ENCODE measurements at places on chromosomes 3 and 15.

- DNase-seq: no peak
These were observed 571.6 kb upstream of the CCDC54 start for GRCh38 chr3:106805625-106806024.

GRCh38 chr15:99409097-99409473 lies 156.7 kb upstream of the MEF2A start:
- DNase-seq: no peak

DNA sequence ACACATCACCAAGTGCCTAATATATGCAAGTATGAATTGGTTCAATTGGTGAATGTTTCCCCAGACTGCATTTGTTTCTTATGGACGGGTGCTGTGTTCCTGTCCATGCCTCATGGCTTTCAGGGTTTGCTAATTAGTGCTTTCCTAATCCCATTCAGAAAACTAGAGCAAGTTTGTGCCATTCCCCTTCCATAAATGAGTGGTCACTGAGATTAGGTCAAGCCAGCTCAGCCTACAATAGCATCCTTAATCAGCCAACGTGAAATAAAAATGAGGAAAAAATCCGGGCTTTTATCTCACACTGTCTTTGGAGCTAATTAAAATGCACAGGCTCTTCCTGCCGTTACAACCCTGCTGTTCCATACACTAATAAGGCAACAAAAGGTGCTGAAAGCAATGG lies 788.8 kb downstream of the ROBO1 start:
- DNase-seq: no peak

GRCh38 chr3:98994128-98994762 lies 92.8 kb upstream of the DCBLD2 start:
- no peak for DNase-seq

DNA sequence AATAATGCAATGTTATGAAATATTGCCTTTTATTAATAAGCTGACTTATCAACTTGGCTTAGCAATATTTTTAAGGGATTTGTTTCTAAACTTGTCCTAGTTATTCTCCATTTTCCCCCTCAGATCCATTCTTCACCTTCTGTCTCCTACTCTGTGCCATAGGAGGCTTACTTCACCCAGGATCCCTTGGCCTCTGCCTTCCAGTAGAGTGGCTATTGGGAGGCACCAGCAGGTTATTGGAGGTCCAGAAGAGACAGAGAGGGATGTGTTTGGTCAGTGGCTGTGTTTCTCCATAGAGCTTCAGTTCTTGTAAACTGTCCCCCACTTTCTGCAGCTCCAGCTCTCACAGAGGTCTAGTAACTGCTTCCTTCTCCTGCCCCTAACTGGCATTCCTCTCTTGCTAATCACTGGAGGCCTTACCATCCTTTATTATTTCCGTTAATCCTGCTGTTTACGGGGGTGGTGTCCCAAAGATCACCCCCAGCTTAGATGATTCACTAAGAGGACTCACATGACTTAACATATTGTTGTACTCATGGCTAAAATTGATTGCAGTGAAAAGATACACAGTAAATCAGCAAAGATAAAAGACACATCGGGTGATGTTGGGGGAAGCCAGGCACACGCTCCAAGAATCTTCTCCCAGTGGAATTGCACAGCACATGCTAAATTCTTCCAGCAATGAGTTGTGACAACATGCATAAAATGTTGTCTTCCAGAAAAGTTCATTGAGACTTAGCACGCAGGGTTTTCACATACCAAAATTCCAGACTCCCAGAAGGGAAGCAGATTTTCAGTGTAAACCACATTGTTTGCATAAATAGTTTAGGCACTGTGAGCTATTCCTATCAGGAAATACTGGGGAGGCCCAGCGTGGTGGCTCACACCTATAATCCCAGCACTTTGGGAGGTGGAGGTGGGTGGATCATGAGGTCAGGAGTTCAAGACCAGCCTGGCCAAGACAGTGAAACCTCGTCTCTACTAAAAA lies 67.5 kb downstream of the RPL22L1 start:
- DNase-seq: no peak

DNA sequence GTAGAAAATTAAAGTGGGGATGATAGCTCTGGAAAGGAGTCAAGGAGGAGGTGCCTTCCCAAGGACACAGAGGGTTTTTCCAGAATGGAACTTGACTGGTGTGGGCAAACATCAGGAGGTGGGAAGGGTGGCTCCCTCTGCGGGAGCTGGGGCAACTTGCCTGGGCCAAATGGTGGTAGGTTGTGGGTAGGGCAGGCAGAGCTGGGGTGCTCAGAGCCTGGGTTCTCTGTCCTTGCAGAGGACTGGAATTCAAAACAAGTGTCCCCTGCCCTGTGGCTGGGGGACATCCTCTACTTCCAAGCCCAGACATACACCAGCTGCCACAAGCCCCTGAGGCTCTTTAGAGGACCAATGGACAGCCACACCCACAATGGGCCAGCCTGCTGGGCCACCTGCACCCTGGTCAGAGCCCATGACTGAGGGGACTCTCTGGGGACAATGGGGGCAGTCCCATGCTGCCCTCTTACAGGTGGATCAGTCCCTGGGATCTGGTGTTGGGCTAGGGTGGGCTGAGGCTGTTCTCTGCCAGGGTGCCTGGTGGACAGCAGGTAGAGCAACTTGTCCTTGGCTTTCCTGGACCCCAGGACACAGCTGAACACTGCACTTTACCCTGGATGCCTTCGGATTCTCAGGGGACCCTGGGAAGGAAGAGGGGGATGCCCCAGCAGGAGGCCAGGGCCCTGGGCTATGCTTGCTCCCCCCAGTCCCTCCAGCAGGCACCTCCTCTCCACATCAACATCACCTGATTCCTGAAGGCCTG lies 38.6 kb upstream of the CSPG4 start:
- DNase-seq: no peak

GRCh38 chr15:36218322-36218721 lies 361.1 kb upstream of the CDIN1 start:
- DNase-seq: no peak

DNA sequence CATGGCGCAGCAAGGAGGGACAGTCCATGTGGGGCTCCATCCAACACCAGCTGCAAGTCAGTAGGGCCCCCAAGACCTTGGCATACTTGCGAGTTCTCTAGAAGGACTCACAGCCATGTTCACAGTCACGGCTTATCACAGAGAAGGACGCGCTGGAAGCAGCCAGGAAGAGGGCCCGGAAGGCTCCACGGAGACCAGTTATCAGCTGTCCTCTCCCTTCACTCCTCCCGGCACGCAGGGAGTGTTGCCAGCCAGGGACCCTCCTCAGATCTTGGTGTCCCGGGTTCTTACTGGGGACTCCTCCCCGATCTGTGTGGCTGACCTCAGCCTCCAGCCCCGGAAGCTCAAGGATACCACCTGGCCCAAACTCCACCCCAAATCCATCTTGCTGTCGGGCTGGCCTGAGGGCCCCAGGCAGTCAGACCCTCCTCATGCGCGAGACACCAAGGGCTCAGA lies 68.0 kb downstream of the SLTM start:
- no peak for DNase-seq

GRCh38 chr3:170079536-170080165 lies 41.9 kb downstream of the GPR160 start:
- no peak for DNase-seq

DNA sequence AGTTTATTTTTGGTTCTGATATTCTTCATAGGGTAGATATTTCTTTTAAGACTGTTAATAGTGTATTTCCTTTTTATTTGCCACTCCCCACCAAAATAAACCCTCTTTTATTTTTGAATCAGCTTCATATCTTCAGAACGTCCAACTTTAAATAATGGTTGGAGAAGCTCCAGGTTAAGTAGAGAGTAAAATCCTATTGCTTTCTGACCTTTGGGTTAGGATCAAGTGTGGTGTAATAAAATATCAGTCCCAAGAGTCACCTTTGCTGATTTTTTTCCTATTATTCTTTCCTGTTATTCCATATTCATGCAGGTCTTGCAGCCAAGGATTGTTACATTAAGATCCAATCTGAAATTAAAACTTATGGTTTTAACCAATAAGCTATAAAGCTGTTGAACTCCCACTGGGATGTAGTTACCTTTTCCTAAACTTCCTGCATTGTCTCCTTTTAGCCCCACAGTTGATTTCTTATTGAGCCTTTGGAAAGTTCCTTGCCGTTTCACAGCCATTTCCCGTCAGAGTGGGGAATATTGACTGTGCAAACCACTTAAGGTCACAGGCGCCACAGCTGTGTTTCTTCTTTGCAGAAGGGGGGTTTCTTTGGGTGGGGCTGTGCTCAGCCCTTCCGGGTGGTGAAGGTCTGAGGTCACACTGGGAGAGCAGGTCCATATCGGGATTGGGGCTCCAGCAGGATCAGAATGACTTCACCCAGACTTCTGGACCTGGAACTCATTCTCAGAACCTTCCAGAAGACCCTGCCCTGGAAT lies 287.3 kb upstream of the CTDSPL start:
- no peak for DNase-seq

- peak; percentile 36 for DNase-seq
These were observed 61.1 kb upstream of the GPD1L start for GRCh38 chr3:32045091-32045915.

GRCh38 chr15:85284497-85284896 lies 95.9 kb upstream of the AKAP13 start:
- no peak for DNase-seq

DNA sequence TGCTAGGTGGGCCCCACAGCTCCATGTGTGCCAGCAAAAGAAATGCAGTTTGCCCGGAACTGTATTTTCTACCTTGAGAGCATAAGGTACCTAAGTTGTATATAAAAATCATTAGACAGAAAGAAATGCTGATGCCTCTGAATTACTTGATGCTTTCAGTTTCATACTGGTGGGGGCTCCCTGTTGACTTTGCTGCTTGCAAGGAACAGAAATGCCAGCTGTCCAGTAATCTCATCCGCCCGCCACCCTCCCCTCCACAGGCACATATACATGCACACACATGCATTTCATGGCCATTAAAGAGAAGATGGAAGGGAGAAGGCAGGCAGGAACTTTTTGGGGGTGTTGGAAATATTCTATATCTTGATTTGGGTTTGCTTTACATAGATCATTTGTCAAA lies 38.4 kb downstream of the LIMD1 start:
- no peak for DNase-seq

- no peak for DNase-seq
These were observed 56.5 kb downstream of the GHSR start for GRCh38 chr3:172391592-172392302.

GRCh38 chr3:192570315-192570714 lies 157.0 kb downstream of the FGF12 start:
- DNase-seq: no peak

- no peak for DNase-seq
These were observed 3.1 kb downstream of the FOXL2NB start for GRCh38 chr3:138950006-138950644.

GRCh38 chr3:182908471-182908870 lies 71.9 kb downstream of the DCUN1D1 start:
- no peak for DNase-seq

- no peak for DNase-seq
These were observed 18.3 kb upstream of the IL20RB start for GRCh38 chr3:136939489-136939888.

DNA sequence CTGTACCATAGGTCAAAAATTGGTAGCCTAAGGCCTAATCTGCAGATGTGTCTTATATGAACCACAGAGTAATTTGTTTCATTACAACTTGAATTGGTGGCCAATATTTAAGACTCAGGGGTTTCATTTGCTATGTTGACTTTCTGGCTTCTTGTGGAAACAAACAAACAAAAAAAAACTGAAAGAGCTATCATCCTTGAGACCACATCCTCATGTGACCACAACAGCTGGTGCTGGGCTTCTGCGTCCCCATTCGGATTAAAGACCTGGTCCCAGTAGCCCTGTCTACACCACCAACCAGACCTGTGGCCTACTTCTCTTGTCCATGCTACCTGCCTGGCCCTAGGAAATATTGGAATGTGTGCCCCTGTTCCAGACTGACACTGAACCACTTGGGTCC lies 61.7 kb downstream of the STRIT1 start:
- DNase-seq: no peak

GRCh38 chr3:152051501-152052404 lies 178.3 kb downstream of the SUCNR1 start:
- no peak for DNase-seq

All from NCI-H446 (cell line).